ENCODE measurements at places on chromosomes 4 and X.

GRCh38 chrX:42818151-42818921, 40.4 kb upstream of the PPP1R2C start:
- no peak for DNase-seq

DNA sequence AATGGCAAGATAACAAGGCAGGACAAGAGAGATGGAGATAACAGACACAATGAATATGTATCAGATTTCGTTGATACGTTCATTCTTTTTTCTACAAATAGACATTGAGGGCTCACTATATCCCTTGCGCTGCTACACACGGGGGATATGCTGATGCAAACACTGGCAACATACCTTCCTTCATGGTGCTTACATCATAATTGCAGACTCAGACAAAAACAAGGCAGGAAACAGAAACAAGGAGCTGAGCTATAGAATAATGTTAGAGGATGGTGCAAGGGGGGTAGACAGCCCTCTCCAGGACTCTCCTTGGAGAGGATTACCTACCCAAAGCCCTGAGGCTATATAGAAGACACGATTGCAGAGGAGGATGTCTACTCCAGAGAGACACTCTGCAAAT, 1069.5 kb downstream of the DMD start:
- no peak for DNase-seq

DNA sequence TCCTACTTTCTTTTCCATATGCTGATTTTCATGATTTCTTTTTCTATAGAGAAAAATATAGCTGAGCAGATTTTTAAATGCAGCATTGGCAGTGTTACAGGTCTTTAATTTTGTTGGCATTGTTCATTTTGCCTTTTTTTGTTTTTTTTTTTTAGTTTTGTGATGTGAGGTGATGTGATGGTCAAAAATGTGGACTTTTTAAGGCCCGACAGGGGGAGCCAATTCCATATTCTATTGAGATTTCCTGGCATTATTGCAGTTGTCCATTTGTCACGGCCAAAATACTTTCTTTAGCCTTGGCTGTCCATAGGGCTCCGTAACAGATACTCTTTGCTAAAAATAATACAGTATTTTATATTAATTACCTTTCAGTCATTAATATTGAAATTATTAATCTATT, 47.8 kb downstream of the SLIT2 start:
- no peak for DNase-seq

DNA sequence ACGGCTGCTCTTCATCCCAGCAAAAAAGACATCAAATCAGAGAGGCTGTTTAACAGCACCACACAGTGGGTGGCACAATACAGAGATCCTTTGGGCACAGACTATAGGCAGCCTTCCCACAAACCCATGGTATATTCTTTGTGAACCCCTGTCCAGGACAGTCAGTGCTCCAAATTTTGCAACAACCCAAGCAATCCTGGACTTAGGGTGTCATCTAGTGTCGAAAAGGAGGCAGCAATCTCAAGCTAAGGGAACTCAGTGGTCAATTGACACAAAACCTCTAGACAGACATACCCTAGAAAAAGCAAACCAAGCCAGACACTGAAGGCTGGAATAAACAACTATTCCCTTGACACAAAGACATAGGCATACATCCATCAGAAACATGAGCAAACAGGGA, 137.4 kb downstream of the BMP15 start:
- DNase-seq = no peak

DNA sequence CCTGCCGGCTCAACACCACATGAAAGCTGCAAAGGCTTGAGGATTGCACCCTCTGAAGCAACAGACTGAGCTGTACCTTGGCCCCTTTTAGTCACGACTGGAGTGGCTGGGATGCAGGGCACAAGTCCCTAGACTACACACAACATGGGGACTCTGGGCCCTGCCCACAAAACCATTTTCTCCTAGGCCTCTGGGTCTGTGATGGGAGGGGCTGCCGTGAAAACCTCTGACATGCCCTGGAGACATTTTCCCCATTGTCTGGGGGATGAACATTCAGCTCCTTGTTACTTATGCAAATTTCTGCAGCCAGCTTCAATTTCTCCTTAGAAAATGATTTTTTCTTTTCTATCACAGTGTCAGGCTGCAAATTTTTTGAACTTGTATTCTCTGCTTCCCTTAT, 123.5 kb upstream of the SMARCAD1 start:
- no peak for DNase-seq

GRCh38 chr4:186878203-186878776, 154.6 kb upstream of the FAT1 start:
- DNase-seq = no peak

DNA sequence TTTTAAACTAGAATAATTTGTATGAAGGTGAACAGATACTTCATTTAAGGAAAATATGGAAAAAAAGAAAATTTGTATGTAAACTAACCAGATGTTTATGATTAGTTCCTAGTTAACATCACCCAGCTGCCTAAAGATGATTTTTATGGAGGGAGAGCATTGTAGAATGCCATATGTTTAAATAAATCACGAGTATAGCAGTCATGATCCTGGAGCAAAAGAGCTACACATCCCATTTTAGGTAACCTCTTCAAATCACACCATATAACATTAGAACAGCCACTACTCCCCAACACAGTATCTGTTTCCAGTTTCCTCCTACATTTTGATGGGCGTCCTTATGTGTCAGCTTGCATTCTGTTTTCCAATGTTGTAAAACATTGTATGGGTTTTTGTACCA, 571.9 kb upstream of the FAM241A start:
- no peak for DNase-seq

- DNase-seq = no peak
These were observed 56.2 kb upstream of the RAPGEF2 start for GRCh38 chr4:159046683-159047082.

DNA sequence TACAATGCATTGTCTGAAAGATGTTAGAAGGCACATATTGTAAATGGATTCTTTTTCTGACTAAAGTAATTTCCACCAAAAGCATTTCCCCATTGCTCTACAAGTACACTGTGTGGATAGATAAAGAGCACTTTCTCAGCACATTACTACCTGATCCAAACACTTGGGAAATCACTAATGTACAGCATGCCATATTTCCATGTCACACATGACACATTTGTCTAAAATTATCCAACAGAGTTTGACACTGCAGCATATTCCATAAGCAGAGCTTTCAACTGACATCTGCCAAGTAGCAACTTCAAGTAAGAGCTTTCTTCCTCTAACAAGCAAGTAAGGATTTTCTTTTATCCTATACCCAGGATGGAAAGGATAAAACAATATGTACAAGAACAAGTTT, 49.5 kb downstream of the REELD1 start:
- DNase-seq = no peak

GRCh38 chr4:45082101-45082500, 355.7 kb upstream of the GNPDA2 start:
- DNase-seq = no peak

DNA sequence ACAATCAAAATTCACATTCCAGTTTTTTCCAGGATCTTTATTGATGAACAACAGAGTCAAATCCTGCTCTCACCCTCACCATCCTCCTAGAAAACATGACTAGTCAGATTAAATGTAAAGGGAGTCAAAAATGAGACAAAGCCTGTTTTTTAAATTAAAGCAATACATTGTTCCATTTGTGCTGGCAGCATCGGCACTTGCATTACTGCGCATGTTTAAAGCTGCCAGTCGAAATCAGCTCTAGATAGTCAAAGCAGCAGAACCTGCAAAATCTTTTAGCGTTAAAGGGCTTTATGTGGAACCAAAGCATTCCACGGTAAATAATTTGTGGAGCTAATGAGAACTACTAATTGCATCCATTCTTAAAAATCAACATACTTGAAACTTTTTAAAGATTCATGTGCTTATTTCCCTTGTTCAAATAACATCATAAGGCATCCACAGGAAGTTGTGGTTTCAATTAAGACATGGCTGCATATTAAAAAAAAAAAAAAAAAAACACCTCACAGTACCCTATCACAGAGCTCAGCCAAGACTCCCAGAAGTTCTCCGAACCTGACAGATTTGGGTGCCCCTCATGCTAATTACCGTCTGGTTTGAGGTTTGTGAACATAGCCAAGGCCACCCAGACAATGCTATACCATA, 82.2 kb downstream of the SH3KBP1 start:
- no peak for DNase-seq

DNA sequence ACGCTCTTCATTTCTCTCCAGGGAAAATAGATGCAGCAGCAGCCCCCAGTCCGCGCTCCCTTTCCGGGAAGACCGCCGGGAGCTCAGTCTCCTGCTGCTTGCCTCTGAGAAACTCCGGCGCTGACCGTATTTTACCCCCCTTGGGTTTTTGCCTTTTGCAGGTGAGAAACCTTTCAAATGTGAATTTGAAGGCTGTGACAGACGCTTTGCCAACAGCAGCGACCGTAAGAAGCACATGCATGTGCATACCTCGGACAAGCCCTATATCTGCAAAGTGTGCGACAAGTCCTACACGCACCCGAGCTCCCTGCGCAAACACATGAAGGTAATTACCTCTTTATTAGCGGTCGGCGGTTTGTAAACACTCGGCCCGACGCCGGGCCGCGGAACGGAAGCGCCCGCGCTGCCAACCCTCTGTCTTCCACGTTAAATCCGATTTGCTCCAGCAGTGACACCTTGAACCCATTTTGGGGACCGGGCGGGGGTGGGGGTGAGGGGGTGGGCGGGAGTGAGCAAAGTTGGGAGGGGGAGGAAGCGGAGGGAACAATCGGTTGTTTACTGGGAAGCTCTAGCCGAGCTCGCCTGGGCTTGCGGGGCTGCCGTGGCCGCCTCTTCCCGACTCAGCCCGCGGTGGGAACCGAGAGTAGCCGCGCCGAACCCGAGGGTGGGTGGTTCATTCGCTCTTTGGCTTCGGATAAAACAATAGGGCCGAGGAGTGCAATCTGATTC, 3.0 kb downstream of the ZIC3 start:
- no peak for DNase-seq

DNA sequence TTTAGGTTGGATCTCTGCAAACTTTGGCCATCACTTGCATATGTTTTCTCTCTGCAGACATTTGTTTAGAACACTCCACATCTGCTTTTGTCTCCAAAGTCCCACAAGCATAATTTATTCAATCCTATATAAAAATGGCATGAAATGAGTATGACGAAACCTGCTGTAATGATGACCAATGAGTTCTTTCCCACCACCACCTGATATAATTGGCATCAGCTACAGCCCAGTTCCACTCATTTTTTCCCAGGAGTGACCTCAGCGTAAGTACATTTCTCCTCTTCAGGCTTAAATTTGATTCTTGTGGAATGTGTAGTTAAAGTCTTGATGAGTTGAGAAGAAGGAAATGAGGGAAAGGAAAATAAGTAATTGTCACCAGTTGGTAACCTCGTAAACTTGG, 205.1 kb downstream of the AWAT2 start:
- no peak for DNase-seq

GRCh38 chr4:118282692-118283091, 70.1 kb downstream of the PRSS12 start:
- no peak for DNase-seq

DNA sequence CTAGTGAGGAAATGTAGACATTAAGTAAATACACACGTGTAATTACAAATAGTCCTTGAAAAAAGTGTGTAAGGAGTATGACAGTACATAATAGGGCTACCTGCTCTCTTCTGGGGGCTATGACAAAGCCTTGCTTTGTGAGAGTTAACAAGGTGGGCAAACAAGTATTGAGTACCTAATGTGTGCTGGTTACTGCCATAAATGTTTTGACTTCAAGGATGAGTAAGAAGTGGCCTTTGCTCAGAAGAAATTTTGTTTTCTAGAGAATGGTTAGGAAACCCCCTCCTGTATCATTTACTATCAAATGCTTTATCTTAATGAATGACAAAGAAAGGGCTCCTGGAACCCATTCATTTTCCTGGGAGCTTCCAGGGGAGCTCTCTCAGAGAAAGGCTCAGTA, 167.0 kb upstream of the CASK start:
- DNase-seq = no peak

- no peak for DNase-seq
These were observed 280.0 kb upstream of the EMCN start for GRCh38 chr4:100797791-100798190.

GRCh38 chrX:149185087-149185486, 320.0 kb downstream of the IDS start:
- no peak for DNase-seq

- no peak for DNase-seq
These were observed 115.7 kb upstream of the MAP3K15 start for GRCh38 chrX:19630776-19631707.

GRCh38 chrX:13270360-13270759, 49.5 kb downstream of the ATXN3L start:
- DNase-seq = no peak

GRCh38 chr4:177229331-177229730, 80.3 kb upstream of the NEIL3 start:
- DNase-seq = no peak

GRCh38 chr4:26864899-26865298, 4.3 kb downstream of the STIM2 start:
- no peak for DNase-seq

DNA sequence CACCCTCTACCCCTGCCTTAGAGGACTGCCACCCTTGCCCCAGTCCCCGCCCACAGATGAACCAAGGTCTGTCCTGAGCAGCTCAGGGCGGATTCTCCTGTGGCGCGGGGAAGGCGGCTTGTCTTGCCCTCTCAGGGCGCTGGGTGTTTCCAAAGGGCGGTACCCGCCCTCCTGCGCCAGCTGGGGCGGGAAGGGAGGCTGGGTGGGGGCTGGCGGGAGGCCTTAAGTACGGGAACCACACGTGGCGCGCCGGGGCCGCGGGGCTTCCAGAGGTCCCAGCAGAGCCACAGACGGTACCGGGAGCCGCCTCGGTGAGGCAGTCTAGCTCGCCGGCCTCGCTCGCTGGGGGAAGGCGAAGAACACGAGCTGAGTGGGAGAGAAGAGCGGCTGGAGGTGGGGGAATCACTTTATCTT, 361.1 kb downstream of the MID1IP1 start:
- DNase-seq = no peak

- DNase-seq = no peak
These were observed 49.5 kb downstream of the CLCN4 start for GRCh38 chrX:10206317-10206716.

GRCh38 chrX:135981010-135981409, 4.2 kb upstream of the SLC9A6 start:
- no peak for DNase-seq

GRCh38 chr4:13642170-13642950, 14.8 kb upstream of the BOD1L1 start:
- no peak for DNase-seq

DNA sequence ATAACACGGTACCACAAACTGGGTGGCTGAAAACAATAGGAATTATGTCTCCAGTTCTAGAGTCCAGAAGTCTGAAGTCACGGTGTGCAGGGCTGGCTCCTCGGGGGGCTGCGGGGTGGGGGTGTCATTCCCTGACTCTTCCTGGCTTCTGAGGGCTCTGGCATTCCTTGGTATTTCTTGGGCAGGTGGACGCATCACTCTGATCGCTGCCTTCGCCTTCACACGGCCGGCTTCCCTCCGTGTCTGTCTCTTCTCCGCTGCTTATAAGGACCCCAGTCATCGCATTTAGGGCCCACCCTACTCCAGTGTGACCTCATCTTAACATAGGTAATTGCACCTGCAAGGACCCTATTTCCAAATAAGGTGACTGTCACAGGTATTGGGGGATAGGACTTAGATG, 134.6 kb downstream of the CPZ start:
- DNase-seq = no peak

GRCh38 chr4:76694056-76694455, 203.9 kb downstream of the SOWAHB start:
- DNase-seq = no peak
